ENCODE measurements at places on chromosomes 11 and 22.
A peak's percentile ranks its signal among the peaks of the same experiment; 100 is the strongest.

- DNase-seq = no peak
These were observed 3.8 kb downstream of the PIM3 start for GRCh38 chr22:49964136-49965090.

DNA sequence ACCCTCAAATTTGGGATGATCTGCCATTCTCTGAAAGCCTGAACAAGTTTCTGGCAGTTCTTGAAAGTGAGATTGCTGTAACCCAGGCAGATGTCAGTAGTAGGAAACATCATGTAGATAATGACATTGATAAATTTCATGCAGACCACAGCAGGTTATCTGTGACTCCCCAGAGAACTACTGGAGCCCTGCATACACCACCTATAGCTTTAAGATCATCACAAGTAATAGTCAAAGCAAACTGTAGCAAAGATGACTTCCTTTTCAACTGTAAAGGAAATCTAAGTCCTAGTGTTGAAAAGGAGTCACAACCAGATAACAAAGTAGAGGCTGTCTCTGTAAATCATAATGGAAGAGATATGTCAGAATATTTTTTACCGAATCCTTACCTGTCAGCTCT is 31.0 kb downstream of the DDIAS start:
- no peak for DNase-seq

DNA sequence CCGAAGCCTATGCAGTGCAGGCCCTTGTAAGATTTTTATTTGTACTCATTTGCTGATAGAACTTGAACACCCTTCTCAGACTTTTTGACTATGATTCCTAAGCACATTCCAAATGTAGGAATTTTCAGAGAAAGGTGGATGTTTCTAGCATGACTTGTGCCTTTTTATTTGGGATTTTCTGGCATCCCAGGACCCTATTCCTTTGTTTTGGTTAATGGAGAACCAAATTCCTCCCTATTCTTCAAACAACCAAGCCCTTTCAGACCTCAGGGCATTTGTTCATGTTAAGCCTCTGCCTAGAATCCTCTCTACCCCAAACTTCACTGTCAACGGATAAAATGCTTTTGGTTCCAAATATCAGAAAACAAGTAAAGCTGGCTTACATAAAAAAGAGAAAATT is 371.1 kb downstream of the DDX10 start:
- DNase-seq = no peak

DNA sequence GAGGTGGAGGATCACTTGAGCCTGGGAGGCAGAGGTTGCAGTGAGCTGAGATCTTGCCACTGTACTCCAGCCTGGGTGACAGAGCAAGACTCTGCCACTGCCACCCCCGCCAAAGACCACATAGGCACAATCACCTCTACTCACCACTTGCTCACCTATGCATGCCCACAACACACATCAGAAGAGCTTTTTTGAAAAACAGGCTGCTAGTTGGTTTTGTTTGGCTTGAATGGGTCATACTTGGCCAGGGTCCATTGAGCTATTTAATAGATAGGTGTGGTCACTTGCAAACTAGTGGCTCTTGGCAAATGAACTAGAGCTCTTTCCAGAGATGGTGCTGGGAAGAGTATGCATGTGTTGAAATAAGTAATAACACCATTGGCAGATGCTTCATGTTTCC is 80.1 kb downstream of the EMSY start:
- DNase-seq = no peak

- no peak for DNase-seq
These were observed 69.0 kb upstream of the NARS2 start for GRCh38 chr11:78643676-78644056.

DNA sequence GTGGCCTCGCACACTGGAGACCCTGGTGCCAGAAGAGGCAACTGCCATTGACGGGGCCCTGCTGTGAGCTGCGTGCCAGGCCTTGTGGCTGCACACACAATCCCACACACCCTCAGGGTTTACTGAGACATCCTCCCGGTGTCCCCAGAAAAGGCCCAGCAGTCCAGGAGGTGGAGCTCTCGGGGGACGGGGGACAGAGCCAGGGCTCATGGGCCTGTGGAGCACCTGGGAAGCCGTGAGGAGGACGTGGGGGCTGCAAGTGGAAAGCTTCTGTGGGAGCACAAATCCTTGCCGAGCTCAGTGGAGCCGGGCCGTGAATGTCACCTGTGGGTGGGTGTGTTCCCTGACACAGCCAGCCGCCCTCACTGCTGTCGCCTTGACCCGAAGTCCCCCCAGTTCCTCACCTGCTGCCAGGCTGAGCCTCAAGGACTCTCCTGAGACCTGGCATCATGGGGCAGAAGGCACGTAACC is 609.7 kb downstream of the TBC1D22A start:
- DNase-seq = no peak

DNA sequence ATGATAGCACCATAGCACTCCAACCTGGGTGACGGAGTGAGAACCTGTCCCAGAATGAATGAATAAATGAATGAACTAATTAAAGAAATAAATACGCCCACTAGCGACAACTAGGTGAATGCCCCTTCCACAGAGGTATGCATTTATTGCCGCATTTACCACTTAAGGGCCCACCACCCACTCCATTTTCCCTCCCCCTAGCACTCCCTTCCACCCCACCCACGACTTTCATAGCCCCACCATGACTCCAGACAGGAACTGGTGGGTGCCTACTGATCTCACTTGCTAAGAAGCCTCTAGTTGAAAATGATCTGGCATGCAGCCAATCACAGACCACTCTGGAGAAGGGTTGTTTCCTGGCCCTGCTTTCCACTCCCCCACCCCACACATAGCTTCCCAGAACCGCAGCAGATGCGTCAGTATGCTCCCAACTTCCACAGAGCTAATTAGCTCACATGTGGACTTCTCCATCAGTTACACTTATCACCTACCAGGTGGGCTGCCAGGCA is 167.6 kb downstream of the WT1 start:
- DNase-seq = no peak

GRCh38 chr11:71145368-71145767 is 107.0 kb downstream of the SHANK2 start:
- DNase-seq = no peak

- DNase-seq = no peak
These were observed 32.1 kb downstream of the FAM168A start for GRCh38 chr11:73565804-73566203.

GRCh38 chr22:37163575-37164504 is 14.1 kb upstream of the IL2RB start:
- DNase-seq = peak; percentile 91

DNA sequence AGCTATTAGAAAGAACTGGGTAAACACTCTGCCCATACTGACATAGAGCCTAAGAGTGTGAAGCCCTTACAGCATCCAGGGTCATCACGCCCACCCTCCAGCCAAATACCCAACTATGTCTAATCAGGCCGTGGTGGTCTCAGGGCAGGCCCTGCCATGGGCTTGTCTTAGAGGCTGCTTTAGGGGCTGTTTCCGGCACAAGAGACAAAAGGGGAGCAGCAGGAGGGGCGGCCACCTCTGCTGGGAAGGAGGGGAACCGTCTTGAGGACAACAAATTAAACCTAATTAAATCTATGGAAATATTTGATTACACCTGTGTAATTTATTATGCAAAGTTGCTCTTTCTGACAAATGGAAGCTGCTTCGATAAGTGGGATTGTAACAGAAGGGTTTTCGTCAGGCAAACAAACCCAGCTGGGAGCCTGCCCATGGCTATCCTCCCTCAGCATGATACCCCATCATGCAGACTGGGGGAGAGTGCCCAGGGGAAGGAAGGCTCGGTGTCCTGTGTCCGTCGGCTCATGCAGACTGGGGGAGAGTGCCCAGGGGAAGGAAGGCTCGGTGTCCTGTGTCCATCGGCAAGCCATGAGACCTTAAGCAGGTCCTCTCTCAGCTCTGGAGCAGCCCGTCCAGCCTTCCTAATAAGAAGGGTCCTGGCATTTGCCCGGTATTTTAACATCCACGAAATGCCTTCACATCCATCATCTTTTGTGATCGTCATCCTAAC is 163.6 kb upstream of the B3GAT1 start:
- no peak for DNase-seq

DNA sequence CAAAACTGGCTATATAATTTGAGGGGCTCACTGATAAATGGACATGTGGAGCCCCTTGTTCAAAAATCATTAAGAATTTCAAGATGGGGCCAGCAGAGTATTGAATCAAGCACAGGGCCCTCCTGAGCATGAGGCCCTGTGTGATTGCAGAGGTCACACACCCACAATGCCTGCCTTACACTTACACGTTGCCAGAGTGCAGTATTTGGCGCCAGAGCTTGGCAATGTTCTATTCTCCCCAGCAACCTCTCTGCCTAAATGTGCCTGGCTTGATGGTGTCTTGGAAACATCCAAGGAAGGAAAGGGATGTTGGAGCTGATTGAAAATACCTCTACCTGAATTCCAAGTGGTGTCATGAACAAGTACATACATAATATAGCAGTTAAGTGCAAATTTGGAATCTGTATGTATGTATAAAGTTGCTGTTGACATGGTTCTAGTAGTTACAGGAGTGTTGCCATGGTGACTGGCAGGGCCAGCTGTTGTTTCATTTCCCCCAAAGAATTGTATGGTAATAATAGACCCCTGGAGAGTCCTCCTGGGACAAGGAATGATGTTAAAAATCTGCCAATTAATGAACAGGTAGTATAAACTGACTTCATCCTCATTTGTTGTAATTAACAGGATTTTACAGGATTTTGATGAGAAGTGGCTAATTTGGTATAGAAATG is 205.7 kb upstream of the NAV2 start:
- DNase-seq = no peak

- no peak for DNase-seq
These were observed 120.5 kb downstream of the PGR start for GRCh38 chr11:101008961-101009689.

GRCh38 chr11:13551834-13552233 is 56.0 kb upstream of the PTH start:
- DNase-seq = no peak

DNA sequence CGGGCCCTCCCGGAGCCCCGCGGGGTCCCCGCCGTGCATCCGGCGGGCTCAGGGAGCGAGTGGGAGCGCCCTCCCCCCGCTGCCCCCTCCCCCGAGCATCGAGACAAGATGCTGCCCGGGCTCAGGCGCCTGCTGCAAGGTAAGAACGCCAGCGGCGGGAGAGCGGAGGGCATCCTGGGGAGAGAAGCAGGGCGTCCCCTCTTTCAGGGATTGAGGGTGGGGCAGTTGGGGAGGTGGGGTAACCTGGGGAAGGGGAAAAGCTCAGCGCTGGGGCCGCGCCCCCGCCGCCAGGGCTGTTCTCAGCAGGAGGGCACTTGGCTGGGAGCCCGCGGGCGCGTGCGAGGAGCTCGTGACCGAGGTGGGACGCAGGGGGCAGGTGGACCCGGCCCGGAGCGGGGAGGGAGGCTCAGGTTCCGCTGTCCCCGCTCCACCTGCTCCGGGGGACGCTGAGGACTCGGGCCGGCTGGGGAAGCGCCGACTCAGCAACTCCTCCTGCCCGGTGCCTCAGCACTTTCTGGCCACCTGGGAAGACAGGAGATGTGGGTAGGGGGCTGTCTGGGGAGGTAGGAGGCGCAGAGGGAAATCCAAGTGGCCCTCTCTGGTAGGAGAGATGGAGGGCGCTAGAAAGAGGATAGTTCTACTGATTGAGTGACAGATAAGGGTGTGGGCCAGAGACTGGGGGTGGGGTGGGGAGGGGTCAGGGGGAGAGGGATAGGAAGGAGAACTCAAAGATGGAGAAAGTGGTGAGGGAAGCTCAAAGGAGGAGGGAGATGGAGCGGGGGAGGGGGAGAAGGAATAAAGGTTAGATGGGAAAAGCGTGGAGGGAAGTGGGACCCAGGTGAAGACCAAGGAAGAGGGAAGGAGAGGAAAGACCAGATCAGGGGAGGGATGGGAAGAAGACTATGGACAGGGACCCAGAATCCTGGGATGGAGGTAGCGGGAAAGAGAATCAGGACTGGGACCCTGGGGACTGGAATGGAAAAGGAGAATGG is 726 bp downstream of the RTN4RL2 start:
- DNase-seq = no peak

GRCh38 chr11:111446404-111447111 is 65.6 kb downstream of the BTG4 start:
- peak; percentile 86 for DNase-seq

DNA sequence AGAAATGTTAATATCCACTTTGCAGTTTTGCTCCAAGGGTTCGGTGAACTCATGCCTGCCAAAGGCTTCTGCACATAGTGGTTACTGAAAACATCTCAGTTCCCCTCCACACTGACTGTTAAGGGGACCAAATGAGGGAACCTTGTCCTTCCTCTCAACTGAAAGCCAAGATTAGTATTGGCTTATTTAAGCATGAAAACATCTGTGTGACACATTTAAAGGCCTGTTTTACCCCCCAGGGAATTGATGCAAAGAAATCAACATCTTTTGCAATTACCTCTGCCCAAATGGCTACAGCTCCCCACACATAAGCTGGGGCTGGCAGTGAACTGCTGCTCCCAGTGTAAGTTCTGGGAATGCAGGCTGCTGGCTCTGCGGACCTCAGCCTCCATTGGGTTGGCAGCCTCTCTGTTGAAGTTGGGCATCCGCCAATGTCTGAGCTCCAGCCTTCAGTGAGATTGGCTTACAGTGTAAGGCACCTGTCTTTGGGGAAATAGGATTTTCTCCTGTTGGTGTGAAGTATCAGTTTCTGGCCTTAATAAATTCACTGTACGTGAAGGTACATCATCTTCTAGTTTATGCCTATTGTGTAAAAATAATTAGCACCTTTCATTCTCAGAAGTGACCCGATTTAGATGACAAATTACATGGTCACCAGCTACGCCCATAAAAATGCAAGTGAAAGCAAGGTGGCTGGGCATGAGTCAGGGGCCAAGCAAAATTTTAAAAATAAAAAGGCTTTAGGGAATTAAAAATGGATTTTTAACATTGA is 213.4 kb upstream of the SYN3 start:
- peak; percentile 80 for DNase-seq

DNA sequence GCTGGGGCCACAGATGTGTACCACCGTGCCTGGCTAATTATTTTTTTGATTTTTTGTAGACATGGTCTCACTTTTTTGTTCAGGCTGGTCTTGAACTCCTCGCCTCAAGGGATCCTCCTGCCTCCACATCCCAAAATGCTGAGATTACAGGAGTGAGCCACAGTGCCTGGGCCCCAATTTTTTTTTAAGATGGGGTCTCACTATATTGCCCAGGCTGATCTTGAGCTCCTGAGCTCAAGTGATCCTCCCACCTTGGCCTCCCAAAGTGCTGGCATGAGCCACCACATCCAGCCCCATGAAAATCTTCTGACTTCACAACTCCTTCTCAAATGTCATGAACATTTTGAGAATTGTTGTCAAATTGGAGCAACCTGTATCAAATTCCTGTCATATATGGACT is 2.3 kb upstream of the ANKRD54 start:
- DNase-seq = no peak

Measured in GM12864 (cell line).